Astrocyte (in vitro differentiated cells and primary cell): ENCODE measurements at places on chromosomes 2 and 18. TPM values are rescaled to one million over a fixed set of nuclear protein-coding genes. Genes with fewer than 3 reads are reported as not detected.

- DNase-seq: no peak
Observed at GRCh38 chr18:44786688-44787087, 106.0 kb downstream of the SETBP1 start.

DNA sequence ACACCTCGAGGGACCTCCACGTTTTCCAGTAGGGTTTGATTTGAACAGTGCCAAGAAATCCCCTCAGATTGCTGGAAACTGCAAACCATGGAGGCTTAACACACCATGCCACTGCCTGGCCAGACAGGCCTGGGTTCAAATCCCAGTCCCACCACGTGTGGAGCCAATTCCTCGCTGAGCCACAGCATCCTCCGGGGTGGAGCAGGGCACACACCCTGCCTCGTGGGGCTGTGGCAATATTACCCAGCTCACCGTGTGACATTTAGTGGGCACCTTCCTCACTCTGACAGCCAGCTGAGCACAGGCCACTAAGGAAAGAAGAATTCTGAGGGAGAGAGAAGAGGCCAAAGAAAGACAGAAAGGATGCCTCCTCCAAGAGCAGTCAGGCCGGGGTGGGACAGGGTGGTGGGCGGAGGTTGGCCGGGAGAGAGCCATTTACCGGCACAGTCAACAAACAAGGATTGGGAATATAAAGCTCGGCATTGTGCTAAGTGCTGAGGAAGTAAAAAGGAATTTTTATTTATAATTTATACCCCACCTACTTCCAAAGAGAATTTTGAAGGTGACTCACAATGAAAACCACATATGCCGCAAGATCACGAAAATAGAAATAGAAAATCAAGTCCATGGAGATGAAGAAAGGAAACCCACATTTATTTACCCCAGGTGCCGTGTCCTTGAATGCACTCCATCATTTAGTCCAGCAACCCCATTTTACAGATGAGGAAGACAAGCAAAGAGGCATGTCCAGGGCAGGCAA is 111.5 kb downstream of the MCFD2 start:
- peak; percentile 99 for DNase-seq

DNA sequence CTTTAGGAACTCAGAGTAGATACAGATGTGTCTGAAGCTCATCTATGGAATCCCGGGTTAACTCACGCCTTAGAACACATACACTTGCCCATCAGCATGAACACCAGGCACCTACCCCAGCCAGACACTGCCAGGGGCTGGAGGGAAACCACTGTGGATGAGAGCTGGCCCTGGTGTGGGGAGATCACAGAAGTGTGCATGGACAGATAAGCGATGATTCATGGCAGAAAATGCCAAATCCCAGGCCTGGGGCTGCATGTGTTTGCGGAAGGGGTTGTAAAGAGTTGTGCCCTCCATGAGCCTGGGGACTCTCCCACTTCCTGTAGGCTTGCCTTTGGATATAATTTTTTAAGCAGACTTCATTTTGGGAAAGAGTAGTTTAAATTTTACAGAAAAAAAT is 193.4 kb downstream of the FHOD3 start:
- DNase-seq: no peak

- peak; percentile 62 for DNase-seq
Observed at GRCh38 chr2:23698721-23699579, 228.0 kb downstream of the ATAD2B start.

GRCh38 chr2:71794611-71795010 is 341.2 kb downstream of the DYSF start:
- no peak for DNase-seq

DNA sequence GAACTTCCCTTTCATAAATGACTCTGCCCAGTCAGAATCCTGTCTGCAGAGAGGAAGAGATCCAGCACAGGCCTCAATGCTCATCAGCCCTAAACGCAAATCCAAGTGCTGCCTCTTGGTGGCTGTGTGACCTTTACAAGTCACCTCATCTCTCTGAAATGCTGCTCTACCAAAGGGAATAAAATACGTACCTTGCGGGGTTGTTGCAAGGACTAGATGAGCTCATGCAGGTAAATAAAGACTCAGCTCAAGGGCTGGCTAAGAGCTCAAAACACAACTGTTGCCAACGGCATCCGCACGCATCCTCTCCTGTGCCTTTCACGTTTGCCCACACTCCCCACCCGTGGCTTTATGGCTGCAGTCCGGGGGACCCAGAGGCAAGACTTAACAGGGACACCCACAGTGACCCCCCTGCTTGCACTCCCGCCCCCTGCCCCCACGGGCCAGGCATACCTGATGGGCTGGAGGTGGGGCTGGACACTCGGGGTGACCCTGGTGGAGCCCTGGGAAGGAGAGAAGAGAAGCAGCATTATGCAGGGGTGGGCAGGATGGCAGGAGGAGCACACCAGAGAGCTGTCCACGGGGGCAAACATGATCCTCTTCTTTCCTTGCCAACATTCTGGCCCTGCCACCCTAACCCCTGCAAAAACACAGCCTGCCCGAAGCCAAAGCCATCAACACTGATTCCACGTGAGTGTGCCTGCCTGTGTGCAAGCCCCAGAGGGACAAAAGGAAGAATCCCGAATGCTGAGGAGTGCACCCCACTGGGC is 102.6 kb downstream of the TNS1 start:
- DNase-seq: no peak

DNA sequence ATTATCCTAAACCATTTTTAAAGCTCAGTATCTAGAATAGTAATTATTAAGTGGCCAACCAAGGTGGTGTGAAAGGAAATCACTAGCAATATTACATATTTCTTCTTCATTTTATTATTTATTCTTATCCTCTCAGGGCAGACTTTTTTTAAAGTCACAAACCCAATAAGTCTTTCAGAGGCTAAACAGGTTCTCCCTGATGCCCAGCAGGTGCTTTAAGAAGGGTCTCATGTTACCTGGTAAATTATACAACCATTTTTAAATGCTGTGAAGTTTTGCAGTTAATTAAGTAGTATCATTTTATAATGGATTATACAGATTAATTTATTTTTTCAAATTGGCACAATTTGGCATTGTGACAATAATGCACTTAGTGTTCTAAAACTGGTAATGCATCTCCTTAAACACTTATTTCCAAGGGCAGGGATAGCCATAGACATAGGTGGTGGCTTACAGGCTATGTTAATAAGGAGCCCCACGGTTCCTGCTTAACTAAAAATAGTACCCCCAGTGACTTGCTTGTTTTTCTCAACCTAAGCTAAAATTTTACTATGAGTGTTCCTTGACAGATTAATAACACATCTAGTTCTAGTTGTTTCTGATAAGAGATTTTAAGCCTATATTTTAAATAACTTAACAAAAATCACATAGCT is 67.0 kb downstream of the PMS1 start:
- no peak for DNase-seq

DNA sequence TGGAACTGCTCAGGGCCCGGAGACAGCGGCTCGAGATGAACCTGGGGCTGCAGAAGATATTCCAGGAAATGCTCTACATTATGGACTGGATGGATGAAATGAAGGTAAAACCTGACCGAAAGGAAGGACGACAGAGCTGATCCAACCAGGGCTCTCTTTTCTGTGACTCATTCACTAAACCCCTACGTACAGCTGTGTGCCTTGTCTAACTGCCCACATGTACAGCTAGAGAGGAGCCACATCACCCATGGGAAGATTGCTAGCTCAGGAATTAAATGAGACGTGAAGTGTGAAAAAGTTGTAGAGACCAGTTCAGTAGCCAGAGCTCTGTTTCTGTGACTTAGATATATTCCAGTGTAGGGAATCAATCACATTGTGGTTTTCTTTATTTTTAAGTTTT is 97.3 kb upstream of the EML6 start:
- DNase-seq: no peak

GRCh38 chr2:12202313-12203075 is 456.1 kb downstream of the LPIN1 start:
- peak; percentile 42 for DNase-seq

- no peak for DNase-seq
Observed at GRCh38 chr2:153761936-153762335, 109.8 kb upstream of the GALNT13 start.

GRCh38 chr2:96604104-96604503 is 34.0 kb downstream of the KANSL3 start:
- no peak for DNase-seq

- no peak for DNase-seq
Observed at GRCh38 chr18:38045845-38046244, 480.2 kb upstream of the CELF4 start.

GRCh38 chr2:205464681-205465080 is 217.6 kb upstream of the NRP2 start:
- no peak for DNase-seq

- DNase-seq: peak; percentile 26
Observed at GRCh38 chr2:81304154-81304830, 999.7 kb upstream of the LRRTM1 start.

DNA sequence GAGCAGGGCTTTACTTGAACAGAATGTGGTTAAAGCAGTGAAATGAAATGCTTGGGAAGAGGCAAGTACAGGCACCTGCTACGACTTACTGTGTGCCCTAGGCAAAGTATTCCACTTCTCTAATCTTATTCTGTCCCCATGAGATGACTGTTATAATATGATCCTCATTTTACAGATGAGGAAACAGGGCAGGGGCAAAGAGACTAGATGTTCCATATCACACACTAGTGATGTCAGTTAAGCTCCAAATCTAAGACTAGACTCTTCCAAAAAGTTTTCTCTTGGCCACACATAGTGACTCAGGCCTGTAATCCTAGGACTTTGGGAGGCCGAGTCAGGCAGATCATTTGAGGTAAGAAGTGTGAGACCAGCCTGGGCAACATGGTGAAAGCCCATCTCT is 235.0 kb downstream of the SETBP1 start:
- DNase-seq: no peak

DNA sequence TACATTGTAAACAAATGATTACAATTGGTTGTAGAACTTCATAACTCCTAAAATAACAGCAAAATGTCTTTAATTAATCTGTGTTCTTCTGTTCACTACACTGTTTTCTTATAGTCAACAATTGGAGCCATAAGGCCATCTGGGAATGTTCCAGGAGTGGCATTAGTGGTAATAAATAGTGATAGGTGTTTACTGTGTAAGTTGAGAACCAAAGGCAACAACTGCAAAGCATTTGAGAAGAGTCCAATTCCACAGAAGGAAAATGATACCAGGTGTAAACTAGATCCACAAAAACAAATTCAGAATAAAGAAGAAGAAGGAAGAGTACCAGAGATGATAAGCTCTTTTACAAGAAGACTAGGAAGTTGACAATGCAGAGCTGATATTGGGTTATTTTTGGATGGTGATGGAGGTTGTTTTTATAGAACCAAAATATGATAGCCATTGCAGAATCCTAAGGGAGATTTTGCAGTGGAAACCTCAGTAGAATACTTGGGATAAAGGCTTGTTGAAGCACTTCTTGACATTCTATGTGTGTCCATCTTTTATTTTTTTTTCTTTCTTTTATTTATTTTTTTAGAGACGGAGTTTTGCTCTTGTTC is 52.9 kb downstream of the ANTXR1 start:
- DNase-seq: no peak

DNA sequence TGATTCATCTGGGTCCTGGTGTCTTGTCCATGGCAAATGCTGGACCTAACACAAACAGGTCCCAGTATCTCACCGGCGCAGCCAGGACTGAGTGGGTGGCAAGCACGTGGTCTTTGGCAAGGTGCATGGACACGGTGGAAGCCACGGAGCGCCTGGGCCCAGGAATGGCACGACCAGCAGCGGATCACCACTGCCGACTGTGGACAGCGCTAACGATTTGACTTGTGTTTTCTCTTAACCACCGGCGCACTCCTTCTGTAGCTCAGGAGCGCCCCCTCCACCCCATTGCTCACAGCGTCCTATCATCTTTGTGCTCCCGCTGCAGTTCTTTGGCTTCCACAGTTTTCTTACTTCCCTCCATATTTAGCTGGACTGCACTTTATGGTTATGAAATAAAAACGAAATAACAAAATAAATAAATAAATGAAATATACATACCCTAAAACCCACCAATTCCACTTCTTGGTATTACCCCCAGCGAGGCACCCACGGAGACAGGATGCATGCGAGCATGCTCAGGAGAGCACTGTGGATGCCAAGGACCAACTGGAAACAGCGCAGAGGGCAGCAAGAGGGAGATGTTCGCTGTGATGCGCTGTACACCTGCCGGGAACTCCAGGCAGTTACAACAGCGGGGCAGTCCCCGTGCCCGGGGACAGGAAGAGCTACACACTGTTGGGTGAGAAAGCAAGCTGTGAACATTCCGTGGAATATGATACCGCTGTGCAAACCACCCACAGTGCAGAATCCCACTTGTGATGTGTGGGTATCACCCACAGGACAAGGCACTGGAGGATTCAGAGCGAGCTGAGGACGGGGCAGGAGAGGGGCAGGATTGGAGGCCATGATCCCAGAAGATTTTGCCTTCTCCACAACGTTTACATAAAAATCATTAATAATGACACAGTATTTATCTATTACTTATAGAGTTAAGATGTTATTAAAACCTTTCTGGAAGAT is 7.0 kb upstream of the CIDEA start:
- no peak for DNase-seq

DNA sequence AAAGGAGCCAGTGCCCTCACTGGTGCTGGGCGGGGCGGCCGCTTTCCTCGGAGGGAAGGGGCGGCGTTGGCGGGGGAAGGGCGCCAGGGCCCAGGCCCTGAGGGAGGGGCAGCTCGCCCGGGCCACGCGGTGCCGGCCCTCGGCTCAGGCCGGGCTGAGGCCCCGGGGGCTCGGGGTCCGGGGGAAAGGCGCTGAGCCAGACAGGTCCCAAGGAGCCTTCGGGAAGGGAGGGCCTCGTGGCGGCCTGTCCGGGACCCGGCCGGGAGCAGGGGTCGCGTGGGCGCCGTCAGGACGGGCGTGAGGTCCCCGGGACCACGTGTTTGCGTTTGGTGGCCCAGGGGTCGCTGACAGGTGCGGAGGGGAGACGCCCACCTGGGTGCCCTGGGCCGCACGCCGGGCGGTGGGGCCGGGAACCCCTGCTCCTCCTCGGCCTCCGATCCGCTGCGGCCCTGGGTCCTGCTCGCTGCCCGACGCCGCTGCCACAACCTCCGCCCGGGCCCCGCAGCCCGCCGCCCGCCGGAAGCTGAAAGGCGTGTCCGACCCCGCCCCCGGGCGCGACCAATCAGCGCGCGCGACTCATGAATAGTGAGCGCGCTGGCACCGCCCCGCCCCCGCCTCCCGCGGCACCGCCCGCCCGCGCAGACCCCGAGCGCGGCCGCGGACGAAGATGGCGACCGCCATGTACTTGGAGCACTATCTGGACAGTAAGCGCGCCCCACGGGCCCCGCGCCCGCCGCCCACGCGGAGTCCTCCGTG is at the start of gene ING5:
Gene ING5 (plus strand): TSS at position 641 of the 756 bp plus-strand sequence. CDS start 27 bp downstream, at position 668.
- peak; percentile 70 for DNase-seq

GRCh38 chr2:56185101-56185581 is 1.4 kb downstream of the CCDC85A start:
- DNase-seq: no peak

- DNase-seq: peak; percentile 24
Observed at GRCh38 chr18:11689669-11690565, 853 bp downstream of the GNAL start.

Gene SLC9A2
- total RNA-seq: 0.32 TPM in 1 of 2 replicates, not detected in the other

Gene ARHGAP25
- 0.30 TPM in 1 of 2 replicates, not detected in the other for total RNA-seq

Gene LINC00305
- total RNA-seq: not detected in 2 replicates

Gene C2orf78
- not detected in 2 replicates for total RNA-seq

Gene ATOH8
- 1.2 and 1.9 TPM in 2 replicates for total RNA-seq

Gene DSG4
- not detected in 2 replicates for total RNA-seq

Gene OSBPL1A
- total RNA-seq: 27.7 and 29.6 TPM in 2 replicates

Gene SLC11A1
- not detected in 2 replicates for total RNA-seq

Gene CD302
- total RNA-seq: 0.34 and 0.41 TPM in 2 replicates
